ENCODE measurements at places on chromosomes 2 and 18. TPM values are rescaled to one million over a fixed set of nuclear protein-coding genes. Genes with fewer than 3 reads are reported as not detected.

Gene AGAP1
- total RNA-seq: 73.6 TPM

Gene PID1
- total RNA-seq: 64.4 TPM

Gene C2orf66
- not detected for total RNA-seq

DNA sequence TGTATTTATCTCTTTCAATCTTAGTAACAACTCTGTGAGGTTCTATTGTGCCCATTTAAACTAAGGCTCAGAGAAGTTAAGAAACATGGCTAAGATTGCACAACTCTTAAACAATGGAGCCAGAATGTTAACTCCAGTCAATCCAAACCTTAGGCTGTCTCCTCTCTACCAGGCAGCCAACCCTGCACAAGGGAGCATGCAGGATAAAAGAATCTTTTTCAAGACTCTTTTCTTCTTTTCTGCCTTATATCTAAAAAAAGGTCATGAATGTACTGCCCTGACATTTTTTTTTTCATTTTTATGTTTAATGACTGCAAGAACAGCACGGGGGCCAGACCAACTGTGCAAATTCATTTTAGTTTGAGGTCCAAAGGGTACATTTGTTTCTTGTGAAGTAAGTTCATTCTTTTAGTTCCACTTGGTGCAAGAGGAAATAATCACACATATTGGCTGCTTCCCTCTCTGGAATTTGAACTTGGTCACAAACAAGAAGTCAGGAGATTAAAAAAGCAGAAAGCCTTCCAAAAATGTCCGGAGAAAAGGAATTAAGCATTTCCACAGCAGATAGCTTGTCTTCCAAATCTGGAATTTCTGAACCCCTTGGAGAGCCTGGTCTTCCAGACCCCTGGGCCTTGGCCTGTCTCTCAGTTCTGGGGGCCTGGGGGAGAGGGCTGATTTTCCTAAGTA is 96.0 kb upstream of the RIOK3 start:
- H3K4me1 ChIP-seq: no peaks in the 10 kb centered on the region
- no peaks in the 10 kb centered on the region for H3K27me3 ChIP-seq
- H3K4me3 ChIP-seq: no peak overlapping the region

GRCh38 chr18:27366151-27366550 is 181.0 kb upstream of the CHST9 start:
- no peak overlapping the region for H3K27ac ChIP-seq
- H3K4me1 ChIP-seq: no peaks in the 10 kb centered on the region
- H3K27me3 ChIP-seq: no peaks in the 10 kb centered on the region
- H3K4me3 ChIP-seq: no peak overlapping the region

DNA sequence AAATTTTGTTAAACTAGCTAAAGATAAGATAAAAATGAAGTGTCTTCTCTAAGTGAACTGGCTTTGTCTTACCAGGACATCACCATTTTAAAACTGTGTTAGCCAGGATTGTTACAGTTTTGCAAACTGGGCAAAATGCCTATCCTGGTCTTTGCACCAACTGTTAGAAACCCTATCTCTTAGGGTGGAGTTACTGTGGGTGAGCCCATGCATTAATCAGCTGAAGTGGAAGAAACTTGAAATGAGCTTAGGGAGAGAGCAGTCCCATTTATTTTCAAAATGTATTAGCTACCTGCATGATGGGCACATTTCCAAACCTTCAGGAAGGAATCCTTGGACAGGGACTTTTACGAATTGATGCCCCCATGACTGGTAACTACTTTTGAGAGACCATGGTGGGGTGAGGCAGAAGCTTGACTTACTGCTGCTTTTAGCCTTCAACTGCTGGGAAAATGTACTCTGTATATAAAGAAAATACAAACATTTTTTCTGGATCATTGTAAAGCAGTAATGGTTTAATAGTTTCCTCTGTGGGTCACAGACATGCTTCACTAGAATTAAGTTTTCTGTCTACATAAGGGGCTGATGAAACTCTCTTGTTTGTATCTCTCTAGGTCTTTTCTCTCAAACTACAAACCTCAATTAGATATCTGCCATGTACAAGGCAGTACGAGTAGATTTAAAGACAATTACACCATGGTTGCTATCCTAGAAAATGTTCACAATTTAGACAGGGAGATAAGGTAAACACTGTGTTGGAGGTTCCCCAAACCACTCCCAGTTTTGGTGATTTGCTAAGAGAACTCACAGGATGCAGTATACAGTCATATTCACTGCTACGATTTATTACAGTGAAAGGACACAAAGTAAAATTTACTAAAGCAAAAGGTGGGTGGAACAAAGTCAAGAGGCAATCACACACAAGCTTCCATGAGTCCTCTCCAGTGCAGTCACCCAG is 321.4 kb upstream of the MMADHC start:
- H3K4me1 ChIP-seq: no peaks in the 10 kb centered on the region
- no peak for DNase-seq
- no peak overlapping the region for H3K27ac ChIP-seq
- no peaks in the 10 kb centered on the region for H3K27me3 ChIP-seq

GRCh38 chr2:145203891-145204290 is 684.0 kb upstream of the ZEB2 start:
- no peak for DNase-seq
- H3K36me3 ChIP-seq: no peaks in the 10 kb centered on the region
- no peak overlapping the region for H3K4me3 ChIP-seq
- no peaks in the 10 kb centered on the region for H3K4me1 ChIP-seq
- no peak overlapping the region for H3K27ac ChIP-seq

All from Peyer's patch (tissue), 4 donors.